Left cardiac atrium (tissue), 4 donors: ENCODE measurements at places on chromosomes 4 and X. TPM values are rescaled to one million over a fixed set of nuclear protein-coding genes. Genes with fewer than 3 reads are reported as not detected.
A peak's percentile ranks its signal among the peaks of the same experiment; 100 is the strongest.

DNA sequence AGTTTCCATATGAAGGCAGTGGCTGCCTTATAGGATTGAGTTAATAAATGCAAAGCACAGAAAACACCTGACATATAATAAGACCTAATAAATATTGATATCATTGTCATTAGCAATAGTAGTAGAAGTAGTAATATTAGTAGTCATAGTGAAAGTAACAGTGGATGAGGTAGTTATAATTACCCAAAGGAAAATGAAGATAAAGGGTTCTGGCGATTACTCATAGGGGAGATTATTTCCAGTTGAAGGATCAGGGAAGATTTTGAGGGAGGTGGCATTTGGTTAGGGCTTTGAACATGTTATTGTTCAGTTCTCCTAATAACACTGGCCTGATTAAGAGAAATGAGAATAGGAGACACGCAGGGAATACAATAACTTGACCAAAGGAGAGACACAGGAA lies 131.9 kb upstream of the GPRIN3 start:
- DNase-seq, result no peak

DNA sequence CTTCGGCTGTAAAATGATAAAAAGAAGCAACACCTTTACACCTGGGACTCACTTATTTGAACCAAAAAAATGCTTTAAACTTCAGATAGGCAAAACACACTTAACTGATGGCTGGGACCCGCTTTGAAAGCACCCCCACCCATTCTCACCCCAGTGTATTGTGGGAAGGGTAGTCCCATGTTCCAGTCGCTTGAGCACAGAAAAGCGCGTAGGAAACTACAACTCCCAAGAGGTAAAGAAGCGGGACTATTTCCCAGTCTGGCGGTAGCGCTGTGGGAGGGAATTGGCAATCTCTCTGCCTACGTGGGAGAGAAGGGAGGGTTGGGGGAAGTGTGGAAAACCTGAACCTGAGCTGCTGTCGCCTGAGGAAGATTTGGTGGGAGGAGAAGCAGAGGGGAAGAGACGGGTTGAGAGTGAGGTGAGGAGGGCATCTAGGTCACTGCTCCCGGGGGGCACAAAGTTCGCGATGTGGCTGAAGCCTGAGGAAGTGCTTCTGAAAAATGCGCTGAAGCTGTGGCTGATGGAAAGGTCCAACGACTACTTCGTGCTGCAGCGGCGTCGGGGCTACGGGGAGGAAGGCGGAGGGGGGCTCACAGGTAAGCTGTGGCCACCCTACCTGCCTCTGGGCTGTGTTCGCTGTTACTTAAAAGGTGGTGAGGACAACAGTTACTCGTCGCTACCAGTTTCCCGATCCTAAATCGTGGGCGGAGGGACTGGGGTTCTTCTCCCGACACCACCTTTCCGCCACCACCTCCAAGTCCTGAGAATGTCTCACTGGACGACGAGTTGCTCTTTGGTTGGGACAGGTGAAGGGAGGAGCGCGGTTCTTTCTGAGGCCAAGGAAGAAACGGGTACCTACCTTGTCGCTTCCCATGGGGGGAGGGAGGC lies at the start of gene TBC1D8B:
Gene TBC1D8B, plus strand, starts transcription at position 286 of the 888 bp plus-strand sequence. Its CDS starts 181 bp downstream, at position 467.
- peak; percentile 74 for DNase-seq

- no peak for DNase-seq
Observed at GRCh38 chr4:55608591-55608990, 16.5 kb upstream of the PDCL2 start.

DNA sequence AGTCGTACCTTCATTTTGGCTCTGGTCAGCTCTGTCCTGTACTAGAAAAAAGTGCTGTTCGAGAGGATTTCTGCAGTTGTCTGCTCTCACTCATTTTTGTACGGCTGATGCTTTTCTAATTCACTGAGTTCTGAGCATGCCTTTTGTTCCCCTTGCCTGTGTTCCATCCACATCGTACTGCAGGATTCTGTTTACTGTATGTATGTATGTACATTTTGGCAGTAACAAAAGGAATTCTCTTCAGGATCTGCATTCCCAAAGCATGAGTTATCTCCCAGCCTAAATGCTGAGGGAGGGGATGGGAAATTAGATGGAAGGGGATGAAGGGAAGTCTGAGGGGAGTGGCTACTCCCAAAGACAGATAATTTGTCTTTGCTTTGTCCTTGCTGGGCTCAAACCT lies 87.6 kb downstream of the GBA3 start:
- no peak for DNase-seq

Gene GC
- total RNA-seq, result 0.21 TPM

GRCh38 chrX:151680805-151681204 lies 14.5 kb upstream of the PRRG3 start:
- DNase-seq, result peak; percentile 34

DNA sequence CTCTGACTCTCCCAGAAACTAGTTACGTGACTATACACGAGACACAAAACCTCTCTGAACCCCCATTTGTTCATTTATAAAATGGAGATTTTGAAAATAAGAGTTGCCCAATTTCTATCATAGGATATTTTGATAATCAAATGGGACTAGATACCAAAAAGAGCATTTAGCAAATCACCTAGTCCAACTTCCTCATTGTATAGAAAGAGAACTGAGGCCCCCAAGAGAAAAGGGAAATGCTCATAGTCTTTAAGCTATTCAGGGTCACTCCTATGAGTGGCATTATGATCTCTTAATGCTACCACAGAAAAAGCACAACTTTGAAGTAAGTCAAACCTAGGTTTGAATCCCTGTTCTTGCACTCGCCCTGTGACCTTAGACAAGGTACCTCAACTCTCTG lies 62.7 kb downstream of the BMP15 start:
- no peak for DNase-seq

GRCh38 chr4:2871466-2871865 lies 27.8 kb downstream of the ADD1 start:
- no peak for DNase-seq

Gene TKTL1
- total RNA-seq, result 7.0 TPM

- DNase-seq, result no peak
Observed at GRCh38 chr4:138050601-138051000, 191.5 kb downstream of the SLC7A11 start.

GRCh38 chr4:156169011-156169410 lies 215.3 kb upstream of the CTSO start:
- DNase-seq, result peak; percentile 27

Gene TMPRSS11B
- total RNA-seq, result not detected

- no peak for DNase-seq
Observed at GRCh38 chrX:2693113-2694002, 2.3 kb downstream of the CD99 start.

DNA sequence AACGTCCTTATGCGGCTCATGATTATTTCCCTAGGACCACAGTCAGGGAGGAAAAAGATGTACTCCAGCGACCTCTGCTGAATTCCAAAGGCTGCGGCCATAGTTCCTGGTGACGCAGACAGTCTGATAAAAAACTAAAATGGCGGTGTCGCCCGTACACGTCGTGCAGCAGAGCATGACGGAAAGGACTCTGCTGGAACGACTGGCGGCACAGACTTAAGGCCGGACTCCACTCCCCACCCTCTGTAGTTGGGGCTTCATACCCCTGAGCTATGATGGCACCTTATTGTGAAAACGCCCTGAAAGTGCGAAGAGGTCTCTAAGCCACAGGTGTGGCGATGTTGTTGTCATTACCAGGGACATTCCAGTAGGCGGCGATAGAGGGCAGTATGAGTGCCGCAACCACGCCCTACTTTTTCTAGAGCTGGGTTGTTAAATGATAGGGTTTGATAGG lies 90.0 kb upstream of the EDA2R start:
- DNase-seq, result peak; percentile 33

- DNase-seq, result no peak
Observed at GRCh38 chr4:137967480-137968190, 274.5 kb downstream of the SLC7A11 start.

GRCh38 chrX:43581167-43581566 lies 74.9 kb upstream of the MAOA start:
- DNase-seq, result no peak

Gene TMEM150C
- total RNA-seq, result 12.8 TPM

- no peak for DNase-seq
Observed at GRCh38 chrX:97936296-97936695, 1052.6 kb downstream of the RPA4 start.

GRCh38 chrX:132737743-132738142 lies 220.7 kb downstream of the HS6ST2 start:
- no peak for DNase-seq

- no peak for DNase-seq
Observed at GRCh38 chrX:120136128-120136527, 20.4 kb upstream of the RHOXF1 start.

DNA sequence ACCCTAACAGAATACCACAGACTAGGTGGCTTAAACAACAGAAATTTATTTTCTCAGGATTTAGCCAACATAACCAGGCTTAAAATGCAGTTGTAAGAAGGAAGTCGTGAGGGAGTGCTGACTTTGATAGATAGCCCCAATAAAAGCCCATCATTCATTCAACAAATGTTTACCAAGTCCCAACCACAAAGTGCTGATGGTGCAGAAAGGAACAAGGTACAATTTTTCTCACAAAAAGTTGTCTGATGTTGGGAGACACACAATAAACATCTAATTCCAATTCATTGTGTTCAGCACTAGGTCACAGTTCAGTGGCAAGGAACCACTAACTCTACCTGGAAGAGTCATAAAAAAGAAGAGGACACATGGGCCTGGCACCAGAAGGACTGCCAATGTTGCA lies 42.2 kb downstream of the AKAP4 start:
- no peak for DNase-seq

Gene CNGA2
- not detected for total RNA-seq

- no peak for DNase-seq
Observed at GRCh38 chrX:134600714-134601113, 57.6 kb downstream of the PLAC1 start.

Gene DEFB131A
- total RNA-seq, result not detected

GRCh38 chr4:166977596-166977995 lies 256.7 kb downstream of the SPOCK3 start:
- no peak for DNase-seq

DNA sequence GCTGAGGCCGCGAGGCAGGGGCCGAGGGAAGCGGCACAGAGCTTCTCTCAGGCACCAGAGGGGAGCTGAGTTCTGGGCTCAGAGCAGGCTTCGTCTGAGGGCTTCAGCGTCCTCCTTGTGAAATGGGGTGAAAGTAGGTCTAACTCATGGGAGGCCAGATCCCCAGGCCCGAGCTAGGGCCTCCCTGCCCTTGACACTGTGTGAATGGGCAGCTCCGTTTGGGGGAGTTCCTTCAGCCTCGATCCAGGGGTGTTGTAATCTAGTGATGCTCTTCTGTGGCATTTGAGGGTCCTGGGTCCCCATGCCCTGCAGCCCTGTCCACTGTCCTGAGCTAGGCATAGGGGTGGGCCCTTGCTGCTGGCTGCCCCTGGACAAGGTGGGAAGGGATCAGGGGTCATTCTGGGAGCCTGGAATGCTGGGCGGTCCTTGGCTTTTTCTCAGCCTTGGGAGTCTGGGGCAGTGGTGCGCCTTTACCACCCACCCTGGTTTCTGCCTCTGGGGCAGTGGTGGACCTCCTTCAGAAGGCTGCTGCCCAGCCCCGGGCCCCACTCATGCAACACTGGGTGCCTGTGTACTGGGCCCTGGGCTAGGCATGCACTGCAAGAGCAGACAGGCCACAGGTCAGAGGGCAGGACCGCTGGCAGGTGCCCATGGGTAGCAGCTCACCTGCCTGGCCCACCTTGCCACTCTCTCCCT lies 4.1 kb downstream of the SH3BP2 start:
- no peak for DNase-seq

Gene MID1
- total RNA-seq, result 25.5 TPM

Gene IBSP
- not detected for total RNA-seq

- DNase-seq, result peak; percentile 43
Observed at GRCh38 chrX:24242649-24243175, 71.2 kb downstream of the SUPT20HL2 start.

Gene RBM46
- 0.06 TPM for total RNA-seq

Gene MAGED4B
- total RNA-seq, result 4.2 TPM

Gene ADAM29
- total RNA-seq, result not detected
